ENCODE measurements at places on chromosomes 1 and 21. TPM values are rescaled to one million over a fixed set of nuclear protein-coding genes. Genes with fewer than 3 reads are reported as not detected.

WDR64 gene
- 0.31 TPM for polyA plus RNA-seq

LAMC1 gene
- 297 TPM for polyA plus RNA-seq

RUNX1 gene
- polyA plus RNA-seq: 2.6 TPM

AMIGO1 gene
- polyA plus RNA-seq: 7.5 TPM

GPR89B gene
- 40.5 TPM for polyA plus RNA-seq

UTS2 gene
- not detected for polyA plus RNA-seq

ITGB2 gene
- polyA plus RNA-seq: 12.4 TPM

HENMT1 gene
- polyA plus RNA-seq: 9.6 TPM

DNA sequence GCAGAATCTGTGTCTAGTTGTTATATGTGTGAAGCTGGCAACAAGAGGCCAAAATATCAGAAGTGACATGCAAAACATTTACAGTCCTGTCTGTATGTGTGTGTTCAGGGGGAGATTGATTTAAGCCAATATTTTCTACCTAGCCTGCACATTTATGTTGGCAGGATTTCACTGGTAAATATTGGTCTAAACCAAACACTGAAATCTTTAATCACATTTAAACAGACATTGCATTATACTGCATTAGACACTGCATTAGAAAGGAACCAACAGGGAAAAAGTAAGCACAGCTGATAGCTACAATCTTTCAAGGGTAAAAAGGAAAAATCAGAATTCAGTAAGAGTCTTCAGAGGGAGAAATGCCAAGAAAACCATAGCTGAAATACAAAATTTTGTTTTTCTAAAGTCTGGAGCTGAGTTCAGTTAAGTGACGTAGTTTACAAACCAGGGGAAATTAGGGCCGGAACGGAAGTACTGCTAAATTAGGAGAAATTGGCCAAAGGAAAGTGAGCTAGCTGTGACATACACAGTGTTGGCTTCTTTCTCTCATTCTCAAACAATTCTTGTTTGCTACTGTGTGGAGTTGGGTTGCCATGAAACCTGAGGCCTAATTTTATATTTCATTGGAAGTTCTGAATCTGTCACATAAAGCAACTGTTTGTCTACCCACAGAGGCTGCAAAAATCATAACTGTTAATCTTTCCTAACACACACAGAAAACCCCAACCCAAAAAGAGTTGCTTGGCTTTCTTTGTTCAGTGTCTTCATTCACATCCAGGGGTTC is 217.3 kb upstream of the SGIP1 start:
- DNase-seq: peak; percentile 7

GRCh38 chr1:110047463-110047862 is 13.0 kb downstream of the STRIP1 start:
- DNase-seq: no peak

GRCh38 chr1:187794561-187794960 is 965.8 kb downstream of the PLA2G4A start:
- no peak for DNase-seq

GRCh38 chr1:43165162-43165561 is 6.9 kb downstream of the EBNA1BP2 start:
- DNase-seq: no peak

GRCh38 chr1:228101994-228102790 is 933 bp downstream of the C1orf35 start:
- DNase-seq: no peak

GRCh38 chr1:156889802-156890580 is 3.5 kb upstream of the PEAR1 start:
- DNase-seq: peak; percentile 80

GRCh38 chr1:53286955-53287354 is 40.9 kb downstream of the LRP8 start:
- no peak for DNase-seq

DNA sequence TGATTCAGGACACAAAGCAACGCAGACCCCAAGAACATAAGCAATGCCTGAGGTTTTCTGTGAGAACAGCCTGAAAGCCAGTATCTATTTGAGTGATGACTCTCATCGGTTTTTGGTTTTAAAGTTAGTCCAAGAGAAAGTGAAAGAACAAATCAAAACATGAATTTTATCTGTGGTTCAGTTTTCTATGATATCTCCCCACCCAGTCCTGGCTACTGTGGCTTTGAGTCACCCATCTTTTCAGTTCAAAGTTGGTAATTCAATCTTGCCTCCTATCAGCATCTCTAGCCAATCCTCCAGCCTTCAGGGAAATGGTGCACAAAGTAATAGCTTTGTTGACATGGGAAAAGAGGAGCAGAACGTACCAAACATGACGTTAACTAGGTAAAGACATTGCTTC is 40.5 kb upstream of the KRTAP19-8 start:
- DNase-seq: no peak

- no peak for DNase-seq
Measured at GRCh38 chr1:214102907-214103306, 115.1 kb downstream of the PROX1 start.

GRCh38 chr1:26156285-26157038 is 2.4 kb upstream of the FAM110D start:
- no peak for DNase-seq

DNA sequence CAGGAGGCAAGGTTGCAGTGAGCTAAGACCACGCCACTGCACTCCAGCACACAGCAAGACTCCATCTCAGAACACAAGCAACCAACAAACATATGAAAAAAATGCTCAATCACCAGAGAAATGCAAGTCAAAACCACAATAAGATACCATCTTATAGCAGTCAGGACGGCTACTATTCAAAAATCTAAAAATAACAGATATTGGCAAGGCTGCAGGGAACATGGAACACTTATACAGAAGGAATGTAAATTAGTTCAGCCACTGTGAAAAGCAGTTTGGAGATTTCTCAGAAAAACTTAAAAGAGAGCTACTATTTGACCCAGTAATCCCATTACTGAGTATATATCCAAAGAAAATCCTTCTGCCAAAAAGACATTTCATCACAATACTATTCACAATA is 27.6 kb upstream of the POGK start:
- DNase-seq: no peak

- no peak for DNase-seq
Measured at GRCh38 chr1:68016381-68016780, 34.0 kb downstream of the DIRAS3 start.

GRCh38 chr1:116020668-116021272 is 44.5 kb downstream of the SLC22A15 start:
- DNase-seq: peak; percentile 42

DNA sequence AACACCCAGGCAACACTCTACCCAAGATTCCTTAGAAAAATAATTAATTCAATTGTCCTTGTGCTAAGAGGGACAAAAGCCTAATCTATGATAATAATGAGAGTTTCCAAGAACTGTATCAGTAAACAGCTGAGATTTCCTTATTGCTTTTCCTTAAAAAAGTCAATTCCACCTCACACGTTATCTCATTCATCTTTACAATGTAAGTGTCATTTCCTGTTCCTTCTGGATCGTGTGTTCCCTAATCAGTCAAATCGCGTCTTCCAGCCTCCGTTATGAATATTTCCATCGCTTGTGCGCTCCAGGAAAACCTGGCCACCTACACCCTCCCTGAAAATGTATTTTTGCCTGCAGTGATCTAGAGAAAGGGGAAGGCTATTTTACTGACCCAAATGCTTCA is 23.9 kb upstream of the CLDN17 start:
- DNase-seq: no peak

GRCh38 chr21:23817337-23817736 is 1789.9 kb downstream of the MRPL39 start:
- DNase-seq: no peak

- DNase-seq: no peak
Measured at GRCh38 chr1:30403061-30403645, 320.2 kb downstream of the MATN1 start.

DNA sequence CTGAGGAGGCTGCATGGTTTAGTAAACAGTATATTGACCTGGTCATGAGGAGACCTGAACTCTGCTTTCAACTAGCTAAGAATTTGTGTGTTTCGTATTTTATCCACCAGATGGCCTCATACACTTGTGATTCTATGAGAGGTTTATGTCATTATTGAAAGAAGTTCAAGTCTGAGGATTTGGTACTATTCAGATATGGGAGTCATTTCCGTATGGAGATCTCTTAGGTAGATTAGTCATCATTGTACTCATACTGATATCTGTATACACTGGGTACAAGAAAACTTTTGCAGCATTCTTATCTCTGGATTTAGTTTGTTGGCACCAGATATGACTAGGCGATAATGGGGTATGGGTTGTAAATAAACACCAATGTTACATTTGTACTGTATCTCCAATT is 26.6 kb downstream of the ATF6 start:
- DNase-seq: peak; percentile 55

All from renal pelvis (tissue), 12 donors.